K562 (cell line): ENCODE measurements at places on chromosomes 6 and 20. TPM values are rescaled to one million over a fixed set of nuclear protein-coding genes. Genes with fewer than 3 reads are reported as not detected.

The MOG gene
- total RNA-seq = not detected in 2 replicates

The ZC3H12D gene
- 0.20 and 0.27 TPM in 2 replicates for total RNA-seq

The ARMC12 gene
- total RNA-seq = 0.13 and 0.35 TPM in 2 replicates

The SOX18 gene
- 19.8 and 20.4 TPM in 2 replicates for total RNA-seq

The GTSF1L gene
- total RNA-seq = not detected in 2 replicates

The SUMO4 gene
- total RNA-seq = 0.60 and 0.92 TPM in 2 replicates

The ADAM33 gene
- total RNA-seq = not detected in 2 replicates

The MYL9 gene
- 3.2 TPM in 2 replicates for total RNA-seq

The ACSS2 gene
- 64.0 and 66.2 TPM in 2 replicates for total RNA-seq

The PARD6B gene
- total RNA-seq = 12.0 and 12.3 TPM in 2 replicates

The RNGTT gene
- total RNA-seq = 17.5 and 19.5 TPM in 2 replicates
